ENCODE measurements at places on chromosomes 3 and 15.

GRCh38 chr3:169362301-169362700 is 301.2 kb downstream of the MECOM start:
- DNase-seq = no peak

- DNase-seq = no peak
These were observed 5.7 kb upstream of the CPNE9 start for GRCh38 chr3:9697892-9698291.

DNA sequence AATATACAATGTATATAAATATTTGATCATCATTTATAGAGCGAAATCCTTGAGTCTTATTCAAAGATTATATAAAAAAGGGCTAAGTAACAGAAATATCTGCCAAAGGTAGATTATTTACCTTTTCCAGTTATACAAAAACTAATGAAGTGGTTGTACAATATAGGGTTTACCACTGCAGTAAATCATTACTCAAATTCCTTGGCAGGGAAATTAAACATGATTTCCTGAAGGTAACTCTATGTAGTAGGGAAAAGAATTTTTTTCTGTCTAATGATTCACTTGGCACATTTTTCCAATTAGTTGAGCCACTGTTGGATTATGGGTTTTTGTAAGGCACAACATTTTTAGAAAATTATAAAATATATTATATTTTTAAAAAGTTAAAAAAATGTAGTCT is 129.6 kb downstream of the NR2F2 start:
- no peak for DNase-seq

GRCh38 chr3:133691273-133692107 is 29.7 kb upstream of the TOPBP1 start:
- DNase-seq = no peak

DNA sequence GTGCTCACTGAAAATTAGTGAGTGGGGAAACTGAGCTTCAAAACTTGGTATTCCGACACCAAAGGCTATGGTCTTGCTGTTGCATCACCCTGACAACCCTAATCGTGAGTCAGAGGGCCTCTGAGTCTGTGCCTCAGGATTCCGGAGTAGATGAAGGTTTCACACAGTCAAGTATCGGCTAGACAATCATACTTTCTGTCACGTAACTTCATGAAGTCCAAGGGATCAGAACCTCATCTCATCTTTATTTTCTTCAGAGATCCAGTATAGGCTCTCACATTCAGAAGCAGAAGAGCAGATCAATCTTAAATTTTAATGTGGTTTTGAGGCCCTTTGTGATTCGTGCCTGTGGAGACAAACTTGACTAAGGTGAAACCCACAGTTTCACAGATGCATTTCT is 26.1 kb upstream of the NECTIN3 start:
- DNase-seq = no peak

DNA sequence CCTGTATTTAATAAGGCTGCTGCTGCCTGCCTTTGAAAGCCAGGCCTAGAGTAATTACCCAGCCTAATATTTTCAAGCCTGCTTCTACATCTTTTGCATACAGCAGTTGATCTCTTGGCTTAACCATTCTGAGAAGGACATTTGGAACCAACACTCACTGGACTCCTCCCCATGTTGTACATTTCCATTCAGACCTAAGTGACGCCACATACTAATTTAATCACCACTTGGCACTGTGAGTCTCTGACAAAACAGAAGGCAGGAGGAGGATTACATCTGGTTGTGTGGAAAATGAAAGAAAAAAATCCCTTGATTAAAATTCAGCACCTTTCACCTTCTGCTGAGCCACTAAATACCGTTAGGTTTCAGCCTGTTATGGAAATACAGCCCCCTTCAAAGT is 102.2 kb upstream of the ARRDC4 start:
- no peak for DNase-seq

DNA sequence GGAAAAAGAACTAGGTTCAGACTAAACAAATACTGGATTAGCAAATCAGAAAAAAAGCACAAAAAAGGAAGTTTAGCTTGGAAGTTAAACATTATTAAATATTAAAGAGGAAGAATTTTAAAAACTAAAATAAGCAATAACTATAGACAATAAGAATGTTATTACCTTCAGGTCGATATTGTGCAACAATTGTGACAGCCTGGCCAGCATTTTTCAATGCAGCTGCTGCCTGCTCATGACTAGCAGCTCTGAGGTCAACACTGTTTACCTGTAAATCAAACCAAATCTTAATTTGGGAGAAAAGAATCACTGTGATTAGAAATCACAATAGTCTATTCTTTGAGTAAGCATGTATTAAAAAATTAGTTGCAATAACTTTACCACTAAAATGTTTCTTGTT is 75.1 kb upstream of the MELTF start:
- no peak for DNase-seq

DNA sequence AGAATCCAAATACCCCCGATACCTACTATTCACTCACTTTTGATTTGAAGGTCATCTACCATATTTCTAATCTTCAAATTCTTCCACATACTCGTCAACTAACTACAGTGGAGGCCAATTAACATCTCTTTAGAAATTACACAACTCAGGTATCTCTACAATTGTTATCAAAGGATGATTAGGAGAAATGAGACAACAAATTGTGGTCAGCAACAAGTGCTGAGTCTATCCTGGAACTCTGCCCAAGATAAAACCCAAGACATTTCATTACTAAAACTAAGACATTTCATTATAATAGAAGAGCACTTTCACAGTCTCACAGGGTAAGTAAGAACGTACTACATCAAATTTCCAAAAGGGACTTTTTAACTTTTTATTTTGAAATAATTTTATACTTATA is 100.0 kb downstream of the TBC1D5 start:
- no peak for DNase-seq

DNA sequence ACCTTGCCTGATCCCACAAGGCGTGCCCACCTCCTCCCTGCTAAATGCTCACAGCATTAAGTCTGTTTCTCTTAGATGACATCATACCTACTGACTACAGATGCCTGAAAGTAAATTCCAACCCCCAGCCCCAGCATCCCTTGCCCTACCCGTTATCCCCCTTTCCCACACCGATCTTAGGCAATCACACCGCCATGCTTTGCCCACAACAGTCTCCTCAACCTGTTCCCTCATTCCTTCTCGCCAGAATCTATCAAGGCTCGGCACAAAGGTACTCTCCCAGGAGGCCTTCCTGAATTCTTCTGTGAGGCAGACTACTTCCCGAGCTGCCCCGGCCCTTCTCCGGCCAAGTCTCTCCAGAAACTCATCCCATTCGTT is 789 bp upstream of the SEC61A1 start:
- DNase-seq = no peak
